ENCODE measurements at places on chromosomes 1 and 21.

- no peak for DNase-seq
Measured at GRCh38 chr1:3456964-3457909, 2.8 kb downstream of the ARHGEF16 start.

GRCh38 chr21:45551316-45551715 lies 9.1 kb upstream of the SLC19A1 start:
- DNase-seq, result no peak

GRCh38 chr1:42931108-42931539 lies 27.5 kb downstream of the SLC2A1 start:
- peak; percentile 68 for DNase-seq

GRCh38 chr1:156376958-156377919 lies 8.2 kb downstream of the RHBG start:
- DNase-seq, result no peak

- no peak for DNase-seq
Measured at GRCh38 chr1:17630986-17631385, 91.5 kb downstream of the ARHGEF10L start.

DNA sequence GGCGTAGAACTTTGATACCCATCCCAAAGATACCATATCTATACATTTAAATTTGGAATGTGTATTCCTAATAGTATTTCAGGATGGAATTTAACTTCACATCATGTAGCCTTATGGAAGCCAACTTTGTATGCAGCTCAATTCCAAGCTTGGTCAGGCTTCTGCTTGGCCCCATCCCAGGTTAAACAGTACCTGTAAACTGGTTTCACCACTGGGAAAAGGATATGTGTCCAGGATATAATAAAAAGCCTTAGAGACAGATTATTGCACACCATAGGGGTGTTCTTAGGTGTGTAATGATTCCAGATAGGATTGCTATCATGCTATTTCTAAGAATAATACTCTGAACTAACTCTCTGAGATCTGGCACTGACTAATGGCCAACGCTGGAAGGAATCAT lies 28.1 kb downstream of the ADAM30 start:
- no peak for DNase-seq

GRCh38 chr1:199856216-199856780 lies 171.2 kb upstream of the NR5A2 start:
- DNase-seq, result no peak
